CD4-positive, alpha-beta T cell treated with Interleukin-6 for 4 hours (primary cell): ENCODE measurements at places on chromosomes 6 and 20.

- no peak for DNase-seq
Measured at GRCh38 chr6:10730254-10730653, 7.4 kb downstream of the TMEM14C start.

- no peak for DNase-seq
Measured at GRCh38 chr6:127219869-127220268, 46.8 kb upstream of the RNF146 start.

DNA sequence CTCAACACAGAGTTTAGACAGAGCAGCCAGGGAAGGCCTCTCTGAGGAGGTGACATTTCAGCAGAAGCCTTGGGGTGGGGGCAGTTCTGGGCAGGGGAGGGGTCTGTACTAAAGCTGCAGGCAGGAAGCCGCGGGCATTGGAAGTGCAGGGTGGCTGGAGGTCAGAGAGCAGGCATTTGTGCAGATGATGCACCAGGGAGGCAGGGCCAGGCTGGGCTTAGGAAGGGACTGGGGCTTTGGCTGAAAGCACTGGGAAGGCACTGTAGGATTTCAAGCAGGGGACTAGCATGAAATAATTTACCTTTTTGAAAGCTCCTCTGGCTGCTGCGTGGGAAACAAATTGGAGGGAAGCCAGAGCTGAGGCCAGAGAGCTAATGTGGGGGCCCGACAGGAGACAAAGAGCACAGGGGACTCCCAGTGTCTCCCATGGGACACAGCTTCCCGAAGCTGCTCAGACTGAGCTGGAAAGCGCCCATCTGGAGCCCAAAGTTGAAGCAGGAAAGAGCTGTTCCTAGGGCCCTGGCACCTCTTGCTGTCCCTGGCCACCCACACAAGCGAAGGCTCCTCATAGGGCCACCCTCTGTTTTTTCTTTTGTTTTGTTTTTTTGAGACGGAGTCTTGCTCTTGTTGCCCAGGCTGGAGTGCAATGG is 19.3 kb downstream of the ADA start:
- no peak for DNase-seq

- no peak for DNase-seq
Measured at GRCh38 chr6:111573131-111573883, 32.4 kb downstream of the TRAF3IP2 start.

- DNase-seq: no peak
Measured at GRCh38 chr6:53363341-53364079, 14.8 kb upstream of the ELOVL5 start.

DNA sequence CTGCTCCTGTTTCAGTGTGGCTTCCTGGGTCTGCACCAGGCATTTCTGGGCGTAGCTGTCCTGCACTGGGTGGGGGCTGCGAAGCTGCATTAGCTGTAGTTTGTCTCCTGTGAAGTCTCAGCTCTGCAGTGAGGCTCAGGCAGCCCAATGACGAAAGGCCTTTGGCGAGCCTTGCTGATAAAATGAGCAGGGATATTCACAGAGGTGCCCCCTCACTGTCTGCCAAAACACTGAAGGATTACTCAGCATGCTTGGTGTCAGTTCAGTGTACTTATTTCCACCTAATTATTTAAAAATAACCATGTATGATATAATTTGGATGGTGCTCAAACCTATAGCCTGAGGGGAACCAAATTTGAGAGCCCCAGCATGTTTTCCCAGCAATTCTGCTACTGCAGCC is 73.5 kb downstream of the ECT2L start:
- DNase-seq: no peak

GRCh38 chr20:40694246-40694645 is 5.2 kb upstream of the MAFB start:
- DNase-seq: no peak

DNA sequence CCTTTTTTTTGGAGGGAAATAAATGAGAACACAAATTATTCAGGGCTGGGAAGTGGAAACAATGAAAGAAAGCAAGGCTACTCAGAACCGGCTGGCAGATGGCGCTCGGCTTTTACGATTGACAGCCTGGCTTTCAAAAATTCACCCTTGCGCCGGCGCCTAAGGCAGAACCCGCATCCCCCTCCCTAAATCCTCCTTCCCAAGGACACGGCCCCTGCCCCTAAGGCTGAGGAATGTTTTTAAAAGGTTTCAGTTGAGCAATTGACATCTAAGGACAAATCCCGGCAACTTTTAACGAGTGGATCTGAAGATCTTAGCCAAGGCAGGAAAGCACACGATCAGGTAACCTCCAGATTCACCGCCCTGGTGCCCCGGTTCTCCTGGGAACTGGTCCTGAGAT is 16.3 kb downstream of the GNAS start:
- peak; percentile 31 for DNase-seq

- DNase-seq: peak; percentile 83
Measured at GRCh38 chr6:31901415-31901952, 402 bp downstream of the ZBTB12 start.

- DNase-seq: no peak
Measured at GRCh38 chr6:168192901-168193815, 114.1 kb upstream of the FRMD1 start.

DNA sequence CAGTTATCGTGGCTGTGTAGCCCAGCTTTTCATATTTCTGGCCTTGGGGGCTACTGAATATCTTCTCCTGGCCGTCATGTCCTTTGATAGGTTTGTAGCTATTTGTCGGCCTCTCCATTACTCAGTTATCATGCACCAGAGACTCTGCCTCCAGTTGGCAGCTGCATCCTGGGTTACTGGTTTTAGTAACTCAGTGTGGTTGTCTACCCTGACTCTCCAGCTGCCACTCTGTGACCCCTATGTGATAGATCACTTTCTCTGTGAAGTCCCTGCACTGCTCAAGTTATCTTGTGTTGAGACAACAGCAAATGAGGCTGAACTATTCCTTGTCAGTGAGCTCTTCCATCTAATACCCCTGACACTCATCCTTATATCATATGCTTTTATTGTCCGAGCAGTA is 475 bp downstream of the OR2B6 start:
- DNase-seq: no peak
